ENCODE measurements at places on chromosomes 2 and 18.

- DNase-seq = no peak
These were observed 35.1 kb downstream of the ARHGAP25 start for GRCh38 chr2:68769586-68770270.

DNA sequence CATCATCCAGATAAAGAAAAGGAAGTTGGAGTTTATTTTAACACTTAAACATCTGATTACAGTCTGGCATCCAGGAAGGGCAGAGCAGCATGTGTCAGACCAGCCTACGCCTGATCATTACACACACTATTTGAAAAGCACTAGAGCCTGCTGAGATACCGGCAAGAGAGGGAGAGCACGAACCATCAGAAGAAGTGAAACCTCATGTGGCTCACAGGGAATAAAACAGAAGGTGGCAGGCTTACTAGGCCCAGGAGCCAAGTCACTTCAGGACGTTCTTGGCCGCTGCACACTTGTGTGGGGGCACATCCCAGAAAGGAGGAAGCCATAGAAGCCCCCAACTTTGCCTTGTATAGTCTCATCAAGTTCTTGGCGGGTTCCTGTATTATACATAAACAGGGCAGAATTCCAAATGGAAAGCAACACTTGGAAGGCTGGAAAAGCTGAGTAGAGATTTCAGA is 105.5 kb downstream of the UGGT1 start:
- no peak for DNase-seq

- no peak for DNase-seq
These were observed 19.4 kb upstream of the TMEM178A start for GRCh38 chr2:39646267-39646666.

DNA sequence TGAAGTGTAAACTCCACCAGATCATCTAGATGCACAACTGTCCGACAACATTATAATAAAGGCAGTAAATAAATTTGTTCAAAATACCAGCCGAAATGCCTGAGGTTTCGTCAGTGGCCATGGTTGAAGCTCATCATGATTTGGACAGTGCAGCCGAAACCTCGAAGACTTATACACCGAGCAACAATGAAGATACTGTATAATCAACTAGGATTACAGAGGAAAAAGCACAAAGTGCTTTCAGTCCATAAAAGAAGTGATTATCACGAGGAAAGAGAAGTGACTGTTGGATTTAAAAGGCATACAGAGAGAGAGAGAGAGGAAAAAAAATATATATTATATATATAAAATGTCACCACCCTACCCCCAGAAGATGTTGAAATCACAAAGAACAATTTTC is 52.0 kb upstream of the GALNT3 start:
- DNase-seq = no peak

GRCh38 chr2:21382701-21383520 is 259.1 kb downstream of the TDRD15 start:
- no peak for DNase-seq

DNA sequence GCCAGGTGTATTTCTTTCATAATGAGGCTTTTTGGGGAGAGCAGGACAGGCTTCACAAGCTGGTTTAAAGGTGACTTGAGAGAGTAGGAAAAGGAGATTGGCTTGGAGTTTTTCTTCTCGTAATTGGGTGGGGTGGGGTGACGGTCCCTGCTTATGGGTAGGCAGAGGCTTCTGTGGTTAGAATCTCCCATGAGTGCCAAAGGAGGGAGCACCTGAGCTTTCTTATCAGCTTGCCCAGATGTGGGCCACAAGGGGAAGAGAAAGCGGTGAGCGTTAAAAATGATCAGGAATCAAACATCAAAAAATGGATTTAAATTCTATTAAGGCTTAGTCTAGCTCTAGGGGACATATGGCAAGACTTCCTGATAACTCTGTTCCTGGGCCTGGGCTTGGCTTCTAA is 9.7 kb upstream of the PNPT1 start:
- no peak for DNase-seq

- DNase-seq = no peak
These were observed 102.1 kb upstream of the NEDD4L start for GRCh38 chr18:57941841-57942489.

DNA sequence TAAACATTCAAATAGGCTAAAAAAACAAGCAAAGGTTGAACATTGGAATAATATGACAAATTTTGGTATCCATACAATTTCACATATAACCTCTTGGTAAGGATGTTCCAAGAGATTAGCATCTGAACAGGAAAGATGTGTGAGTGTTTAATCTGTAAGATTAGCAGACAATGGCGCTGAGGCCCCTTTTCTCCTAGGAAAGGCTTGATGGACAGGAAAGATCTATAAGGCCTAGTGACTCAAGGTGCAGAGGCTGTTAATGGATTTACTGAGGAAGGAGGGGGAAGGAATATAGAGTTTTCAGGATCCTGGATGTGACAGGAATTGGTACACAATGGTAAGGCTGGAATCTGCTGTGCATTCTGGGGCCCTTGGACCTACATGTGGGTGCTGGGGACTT is 48.1 kb upstream of the SMAD2 start:
- no peak for DNase-seq

- DNase-seq = no peak
These were observed 959 bp downstream of the MAB21L4 start for GRCh38 chr2:240894836-240895558.

All from activated gamma-delta T cell treated with anti-CD3 and anti-CD28 coated beads, Interleukin-2, amount 50 U/mL, for 16 hours (primary cell).